ENCODE measurements at places on chromosomes 12 and 14.

DNA sequence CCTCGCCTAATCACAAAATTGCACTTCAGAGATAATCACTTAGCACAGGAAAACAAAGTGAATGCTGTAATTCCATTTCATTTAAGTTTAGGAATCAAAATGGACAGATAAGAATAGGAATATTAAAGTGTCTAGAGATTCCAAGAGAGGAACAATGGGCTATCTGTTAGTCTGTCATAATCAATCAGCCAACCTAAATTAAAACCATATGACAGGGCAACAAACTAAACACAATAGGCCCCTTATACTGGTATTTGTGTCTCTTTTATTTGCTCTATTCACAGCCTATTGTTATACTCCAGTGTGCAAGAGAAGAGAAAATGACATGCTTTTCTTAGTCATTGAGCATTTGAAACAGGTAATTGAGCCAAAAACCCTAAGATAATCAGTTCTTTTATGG is 259.4 kb downstream of the PRKD1 start:
- no peak for DNase-seq

DNA sequence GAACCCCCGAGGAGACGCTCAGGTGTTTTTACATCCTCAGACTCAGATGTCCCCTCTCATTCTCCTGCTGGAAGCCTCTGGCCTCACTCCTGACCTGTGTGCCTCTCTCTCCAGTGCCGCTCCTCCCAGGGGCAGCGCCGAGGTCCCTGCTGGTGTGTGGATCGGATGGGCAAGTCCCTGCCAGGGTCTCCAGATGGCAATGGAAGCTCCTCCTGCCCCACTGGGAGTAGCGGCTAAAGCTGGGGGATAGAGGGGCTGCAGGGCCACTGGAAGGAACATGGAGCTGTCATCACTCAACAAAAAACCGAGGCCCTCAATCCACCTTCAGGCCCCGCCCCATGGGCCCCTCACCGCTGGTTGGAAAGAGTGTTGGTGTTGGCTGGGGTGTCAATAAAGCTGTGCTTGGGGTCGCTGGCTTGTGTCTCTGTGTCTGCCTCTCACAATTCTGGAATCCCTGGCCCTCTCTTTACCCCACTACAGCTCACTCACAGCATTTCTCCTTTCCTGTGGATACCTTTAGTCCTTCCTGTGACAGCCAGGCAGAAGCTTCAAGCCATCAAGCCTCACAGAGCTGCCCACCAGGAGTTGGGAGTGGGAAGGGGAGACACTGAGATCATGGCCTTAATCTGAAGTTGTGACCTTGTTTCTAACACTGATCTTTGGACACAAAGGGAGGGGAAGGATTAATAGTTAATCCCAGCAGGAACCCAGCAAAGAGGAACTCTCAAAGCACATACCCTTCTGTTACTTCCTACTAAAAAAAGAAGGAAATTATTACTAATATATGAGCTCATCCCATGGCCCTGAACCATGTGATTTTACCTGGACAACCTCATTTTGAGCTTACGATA is 1.1 kb upstream of the SOAT2 start:
- DNase-seq: no peak

- DNase-seq: no peak
Observed at GRCh38 chr12:88591343-88591742, 11.1 kb upstream of the KITLG start.

- no peak for DNase-seq
Observed at GRCh38 chr12:105337391-105337790, 6.9 kb downstream of the C12orf75 start.

GRCh38 chr14:51462182-51462581 is 189.5 kb upstream of the FRMD6 start:
- no peak for DNase-seq

- DNase-seq: no peak
Observed at GRCh38 chr12:106273491-106273890, 25.7 kb upstream of the CKAP4 start.

- DNase-seq: no peak
Observed at GRCh38 chr12:105107171-105107493, 399 bp upstream of the WASHC4 start.

DNA sequence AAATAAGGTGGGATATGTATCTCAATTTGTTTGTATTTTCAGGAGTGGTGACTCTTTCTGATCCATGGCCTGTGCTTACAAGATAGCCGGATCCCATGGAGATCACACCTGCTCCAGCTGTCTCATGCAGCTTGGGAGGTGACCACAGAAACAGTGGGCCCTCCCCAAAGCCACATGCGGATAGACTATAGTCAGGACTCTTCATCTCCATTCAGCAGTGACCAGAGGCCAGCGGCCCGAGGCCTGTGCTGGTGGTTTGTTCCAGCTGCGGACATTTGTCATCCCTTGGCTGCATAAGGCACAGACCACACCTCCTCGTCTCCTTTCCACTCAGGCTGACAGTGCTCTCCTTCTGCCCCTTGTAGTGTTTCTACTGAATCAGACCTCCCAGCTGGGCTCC is 14.7 kb upstream of the WNT5B start:
- no peak for DNase-seq

DNA sequence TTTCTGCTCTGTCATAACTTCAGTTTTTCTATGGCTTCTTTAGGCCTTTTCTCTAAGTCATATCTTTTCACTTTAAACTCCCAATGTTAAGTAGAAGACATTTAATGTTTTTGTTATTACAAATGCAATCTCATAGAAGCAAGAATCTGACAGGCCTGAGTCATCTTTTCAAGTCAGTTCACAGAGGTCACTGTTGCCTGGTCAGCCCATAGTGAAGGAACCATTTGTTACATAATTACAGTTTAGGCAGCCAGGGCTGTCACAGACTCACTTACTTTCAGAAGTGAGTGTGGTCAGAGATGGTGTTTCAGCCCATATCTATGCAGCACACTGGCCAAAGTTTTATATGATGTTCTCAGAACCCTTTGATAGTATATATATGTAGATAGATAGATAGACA is 46.5 kb downstream of the CCER1 start:
- DNase-seq: no peak

DNA sequence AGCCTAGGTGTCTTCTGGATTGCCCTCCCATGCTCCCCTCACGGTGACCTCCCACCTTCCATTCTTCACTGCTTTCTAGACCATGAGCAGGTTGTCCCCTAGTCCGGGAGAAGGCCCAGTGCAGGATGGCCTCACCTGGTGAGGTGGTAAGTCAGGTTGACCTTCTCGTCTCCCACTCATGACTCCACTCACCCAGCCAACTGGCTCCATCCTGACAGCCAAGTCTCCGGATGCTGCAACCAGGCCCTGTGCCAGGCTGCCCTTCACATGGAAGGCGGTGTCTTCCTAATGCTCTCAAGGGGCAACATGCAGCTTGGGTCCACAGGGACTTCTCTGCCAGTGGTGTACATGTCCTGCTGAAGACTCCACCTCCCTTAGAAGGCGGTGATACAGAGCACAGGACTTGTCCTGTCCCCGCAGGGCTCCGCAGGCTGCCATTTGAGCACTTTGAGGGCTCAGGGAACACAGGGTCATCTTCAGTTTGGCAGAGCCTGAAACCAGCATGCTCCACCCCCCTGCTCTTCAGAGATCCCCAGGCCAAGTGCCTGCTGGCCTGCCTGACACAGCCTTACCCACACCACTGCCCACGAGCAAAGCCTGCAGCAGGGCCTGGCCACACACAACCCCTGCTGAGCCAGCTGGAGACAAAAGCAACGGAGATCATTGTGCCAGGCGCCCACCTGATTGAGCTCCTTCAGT is 25.4 kb downstream of the BATF start:
- DNase-seq: no peak

DNA sequence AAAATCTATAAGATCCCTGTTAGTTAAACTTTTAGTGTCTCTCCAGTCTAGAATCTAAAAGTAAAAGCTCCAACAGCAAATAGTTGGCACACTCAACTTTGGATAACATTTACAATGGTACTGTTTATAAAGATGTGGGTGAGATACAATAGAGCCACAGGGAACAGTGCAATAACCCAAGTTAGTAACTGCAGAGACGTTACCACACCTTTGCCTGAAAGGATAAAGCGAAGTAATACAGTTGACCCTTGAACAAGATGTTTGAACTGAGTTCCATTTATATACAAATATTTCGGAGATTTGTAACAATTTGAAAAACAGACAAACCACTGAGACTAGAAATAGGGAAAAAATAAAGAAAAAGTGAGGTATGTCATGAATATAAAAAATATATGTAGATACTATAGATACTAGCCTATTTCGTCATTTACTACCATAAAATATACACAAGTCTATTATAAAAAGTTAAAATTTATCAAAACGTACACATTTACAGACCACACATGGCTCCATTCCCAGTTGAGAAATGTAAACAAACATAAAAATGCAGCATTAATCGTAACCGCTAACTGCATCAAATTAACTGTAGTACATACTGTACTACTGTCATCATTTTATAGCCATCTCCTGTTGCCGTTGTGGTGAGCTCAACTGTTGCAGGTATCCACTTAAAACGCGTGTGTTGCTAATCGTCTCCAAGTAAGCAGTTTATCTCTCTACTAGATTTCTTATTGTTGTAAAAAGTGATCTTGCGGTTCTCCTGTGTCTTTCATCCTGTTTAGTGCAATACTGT is 56.5 kb upstream of the HIF1A start:
- DNase-seq: no peak

DNA sequence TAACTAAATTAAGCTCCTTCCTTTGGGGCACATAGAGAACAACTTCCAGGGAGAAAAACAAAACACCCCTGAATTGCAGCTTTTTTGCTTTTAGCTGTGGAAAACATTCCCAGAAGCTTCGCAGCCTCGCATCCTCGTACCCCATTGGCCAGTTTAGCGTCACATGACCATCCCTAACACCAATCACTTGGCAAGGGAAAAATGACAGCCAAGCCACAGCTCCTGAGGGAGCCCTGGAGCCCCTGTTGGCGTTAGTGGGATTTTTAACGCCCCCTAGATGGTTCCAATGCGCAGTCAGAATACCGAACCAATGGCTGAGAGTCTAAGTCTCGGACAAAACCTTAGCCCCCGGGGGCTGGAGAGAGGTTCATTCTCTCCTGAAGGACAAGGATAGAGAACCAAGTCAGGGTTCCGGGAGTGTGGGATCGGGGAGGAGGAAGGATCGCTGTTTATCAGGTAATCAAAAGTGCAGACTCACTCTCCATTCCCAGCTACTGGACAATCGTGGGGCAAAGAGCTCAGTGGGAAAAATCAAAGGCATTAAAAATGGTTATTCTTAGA is 135.6 kb upstream of the HIF1A start:
- no peak for DNase-seq

DNA sequence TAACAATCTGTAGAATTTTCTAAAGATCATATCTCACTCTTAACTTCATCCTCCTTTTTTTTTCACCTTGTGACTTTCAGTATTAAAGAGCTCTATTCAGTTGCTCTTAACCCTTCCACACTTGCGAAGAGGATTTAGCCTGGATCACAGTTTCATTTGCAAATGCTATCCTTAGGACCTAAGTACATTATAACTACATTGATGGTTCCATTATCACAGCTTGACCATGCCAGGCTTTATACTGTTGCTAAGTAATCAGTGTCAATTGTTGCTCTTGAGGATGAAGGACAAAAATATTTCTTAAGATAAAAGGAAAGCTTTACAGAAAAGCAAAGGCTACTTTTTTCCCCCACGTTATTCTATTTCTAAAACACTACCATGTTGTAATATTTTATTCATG is 122.2 kb downstream of the PDZRN4 start:
- DNase-seq: no peak

DNA sequence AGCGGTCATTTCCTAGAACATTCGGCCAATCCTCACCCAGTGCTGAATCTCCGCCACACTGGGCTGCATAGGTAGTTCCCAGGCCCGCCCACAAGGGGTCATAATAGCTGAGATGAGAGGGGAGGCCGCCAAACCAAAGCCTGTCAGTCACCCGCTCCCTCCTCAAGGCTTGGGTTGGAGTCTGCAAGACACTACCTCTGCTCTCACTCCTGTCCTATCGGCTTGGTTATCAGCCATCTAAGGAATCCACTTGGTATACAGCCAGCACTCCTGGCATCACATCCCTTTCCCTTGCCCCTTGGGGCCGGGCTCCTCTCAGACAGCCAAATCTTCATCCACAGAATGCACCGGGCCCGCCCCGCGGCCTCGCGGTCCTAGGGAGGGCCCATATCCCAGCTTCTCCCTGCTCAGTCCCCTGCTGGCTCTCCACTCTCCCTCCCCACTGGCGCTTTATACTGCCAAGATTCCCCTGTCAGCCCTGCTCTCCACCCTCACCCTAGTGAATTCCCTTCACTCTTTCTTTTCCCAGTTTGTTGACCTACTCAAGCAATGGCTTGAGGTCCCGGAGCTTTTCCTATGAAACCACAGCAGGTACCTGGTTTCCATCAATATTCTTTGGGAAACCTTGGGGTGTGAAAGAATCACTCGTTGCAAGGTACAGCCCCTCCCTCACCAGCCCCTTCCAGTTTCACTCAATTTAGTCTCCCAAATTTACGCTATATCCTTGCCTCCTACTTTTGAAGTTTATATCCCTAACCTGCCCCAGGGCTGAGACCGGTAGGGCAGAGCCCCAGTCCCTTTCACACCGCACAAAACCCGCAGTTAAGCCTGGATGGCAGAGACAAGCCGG is 1.4 kb downstream of the IFFO1 start:
- peak; percentile 50 for DNase-seq

DNA sequence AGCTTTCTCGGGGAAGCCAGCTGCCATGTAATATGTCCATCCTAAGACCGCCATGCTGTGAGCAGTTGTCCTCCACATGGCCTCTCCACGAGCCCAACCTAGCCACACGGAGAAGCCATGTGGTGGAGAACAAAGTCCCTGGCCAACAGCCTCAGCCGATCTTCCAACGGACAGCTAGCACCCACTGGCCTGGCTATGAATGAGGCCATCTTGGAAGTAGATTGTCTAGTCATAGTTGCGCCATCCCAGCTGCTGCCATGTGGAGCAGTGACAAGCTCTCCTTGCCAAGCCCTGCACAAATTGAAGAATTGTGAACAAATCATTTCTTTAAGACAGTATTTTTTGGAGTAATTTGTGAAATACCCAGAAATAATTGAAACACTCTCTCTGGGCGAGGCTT is 49.3 kb upstream of the USP44 start:
- no peak for DNase-seq

DNA sequence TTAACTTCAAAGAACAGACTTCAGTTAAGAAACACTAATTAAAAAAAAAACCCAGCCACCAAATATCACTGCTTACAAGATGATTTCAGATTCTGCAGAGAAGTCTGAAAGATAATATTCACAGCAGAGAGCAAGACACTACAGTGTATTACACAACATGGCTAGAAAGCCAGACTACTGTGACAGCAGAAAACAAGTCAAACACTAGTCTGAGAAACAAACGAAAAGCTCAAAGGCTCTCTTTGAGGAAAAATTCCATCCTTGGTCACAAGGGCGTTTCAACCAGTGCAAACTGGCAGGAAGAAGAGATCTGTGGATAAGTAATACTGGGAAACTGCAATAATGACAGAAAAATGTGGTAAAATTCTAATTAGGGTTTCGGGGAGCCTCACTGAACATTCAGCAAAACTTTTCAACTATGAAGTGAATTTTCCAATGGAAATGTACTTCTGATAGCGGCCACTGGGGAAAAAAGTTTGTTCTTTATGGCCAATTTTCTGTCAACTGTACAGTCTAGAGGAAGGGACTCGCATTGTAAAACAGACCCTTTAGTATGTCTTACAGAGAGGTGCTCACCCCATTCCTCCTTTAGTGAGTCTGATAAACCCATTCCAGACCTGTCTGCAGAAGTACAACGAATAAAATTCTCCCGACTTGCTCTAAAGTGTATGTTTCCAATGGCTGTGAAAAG is 50.4 kb downstream of the ACADS start:
- DNase-seq: no peak

Measured in central memory CD8-positive, alpha-beta T cell (primary cell).